ENCODE measurements at places on chromosomes 4 and X.

- DNase-seq = peak; percentile 36
These were observed 651 bp downstream of the NXT2 start for GRCh38 chrX:109537324-109537665.

GRCh38 chr4:2263926-2264321 is 2.0 kb upstream of the MXD4 start:
- DNase-seq = peak; percentile 58

DNA sequence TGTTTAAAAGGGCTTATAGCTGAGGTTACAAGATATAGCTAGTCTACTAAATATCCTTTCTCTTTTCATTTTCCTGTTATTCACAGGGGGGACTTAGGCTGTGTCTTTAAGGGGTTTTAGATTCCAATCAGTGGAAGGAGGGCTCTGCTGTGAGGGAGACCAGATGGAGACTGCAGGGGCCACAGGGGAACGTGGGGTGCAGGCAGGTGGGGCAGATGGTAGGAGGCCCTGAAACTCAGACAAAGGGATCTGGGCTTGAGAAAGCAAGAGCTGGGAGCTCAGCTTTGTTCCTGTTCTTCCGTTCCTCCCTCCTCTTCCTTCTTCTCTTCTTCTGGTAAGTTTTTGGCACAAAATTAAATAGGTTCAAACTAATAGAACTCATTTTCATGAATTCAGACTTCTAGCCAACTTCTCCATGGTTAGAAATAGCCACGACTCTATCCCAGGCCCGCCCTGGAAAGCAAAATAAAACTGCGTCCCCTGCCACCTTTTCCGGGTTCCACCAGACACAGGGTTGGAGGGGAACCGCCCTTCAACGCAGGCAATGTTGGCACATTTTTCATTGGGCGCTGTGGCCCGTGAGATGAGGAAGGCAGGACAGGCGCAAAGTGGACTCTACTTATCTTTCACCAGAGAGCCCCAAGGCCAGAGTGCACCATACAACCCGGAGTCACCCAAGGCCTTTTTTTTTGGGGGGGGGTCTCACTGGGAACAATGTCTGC is 3.5 kb upstream of the TMSB4X start:
- no peak for DNase-seq

DNA sequence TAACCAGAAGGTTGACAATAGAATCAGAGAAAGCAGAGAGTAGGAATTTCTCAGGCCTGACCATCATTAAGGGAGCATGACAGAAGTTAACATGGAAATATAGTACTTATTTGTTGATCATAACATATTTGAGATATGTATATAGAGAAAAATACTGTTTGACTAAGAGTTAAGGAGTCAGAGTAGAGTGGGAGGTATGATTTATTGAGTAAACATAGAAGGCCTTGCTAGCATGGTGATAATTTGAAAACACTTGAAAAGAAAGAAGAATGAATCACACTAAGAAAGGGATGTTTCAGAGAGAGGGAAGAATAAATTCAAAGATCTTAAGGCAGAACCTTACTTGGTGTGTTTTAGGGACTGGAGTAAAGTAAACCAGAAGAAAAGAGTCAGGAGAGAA is 437.2 kb upstream of the TECRL start:
- no peak for DNase-seq

GRCh38 chr4:88178626-88179231 is 20.3 kb upstream of the ABCG2 start:
- DNase-seq = no peak

DNA sequence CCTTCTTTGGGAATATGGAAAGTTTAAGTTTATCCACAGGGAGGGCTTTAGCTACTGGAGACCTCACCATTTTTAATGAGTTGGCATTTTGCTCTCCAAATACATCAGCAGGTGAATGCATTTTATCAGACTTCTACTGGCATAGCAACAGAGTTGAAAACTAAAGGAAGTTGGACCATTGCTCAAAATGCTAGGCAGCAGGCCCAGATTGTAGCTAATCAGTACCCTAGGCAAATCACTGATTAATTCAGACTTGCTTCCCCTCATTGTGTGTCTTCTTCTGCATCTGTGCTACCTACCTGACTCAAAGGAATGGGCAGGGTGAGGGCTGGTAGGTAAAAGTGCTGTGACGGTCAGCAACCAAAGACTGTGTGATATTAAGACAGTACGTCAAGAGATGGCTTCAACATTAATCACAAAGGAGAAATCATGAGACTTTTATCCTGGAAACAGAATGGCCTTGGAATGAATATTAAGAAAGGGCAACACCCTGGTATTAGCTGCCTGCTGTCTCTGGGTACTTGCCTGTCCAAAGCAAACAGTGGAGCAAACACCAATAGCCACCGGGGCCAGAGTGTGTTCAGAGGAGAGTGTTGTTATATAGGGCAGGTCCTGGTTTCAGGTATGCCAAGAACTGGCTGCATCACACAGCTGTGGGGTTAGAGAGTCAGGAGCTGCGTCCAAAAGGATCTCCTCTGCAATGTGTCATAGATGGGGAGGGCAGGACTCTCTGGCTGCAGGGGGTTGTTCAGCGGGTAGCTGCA is 17.1 kb upstream of the SMIM20 start:
- no peak for DNase-seq

- DNase-seq = no peak
These were observed 748.6 kb downstream of the STPG2 start for GRCh38 chr4:97394653-97395052.

GRCh38 chr4:181301735-181302710 is 941.2 kb upstream of the TENM3 start:
- DNase-seq = peak; percentile 49

DNA sequence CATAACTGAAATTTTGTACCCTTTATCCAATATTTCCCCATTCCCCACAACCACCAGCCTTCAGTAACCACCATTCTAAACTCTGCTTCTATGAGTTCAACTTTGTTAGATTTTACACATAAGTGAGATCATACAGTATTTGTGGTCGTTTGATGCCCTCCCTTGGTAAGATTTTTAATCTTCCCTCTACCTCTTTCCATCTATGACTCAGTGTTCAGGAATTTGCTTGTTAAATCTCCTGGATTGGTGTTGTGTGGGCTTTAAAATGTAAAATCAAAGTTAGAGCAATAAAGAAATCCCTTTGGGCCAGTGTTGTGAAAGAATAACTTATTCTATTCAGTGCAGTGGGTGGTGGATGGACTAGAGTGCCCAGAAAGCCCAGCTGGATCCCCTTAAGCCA is 37.4 kb downstream of the SLC16A2 start:
- no peak for DNase-seq

- DNase-seq = no peak
These were observed 5.1 kb downstream of the NUDT9 start for GRCh38 chr4:87427518-87427868.

DNA sequence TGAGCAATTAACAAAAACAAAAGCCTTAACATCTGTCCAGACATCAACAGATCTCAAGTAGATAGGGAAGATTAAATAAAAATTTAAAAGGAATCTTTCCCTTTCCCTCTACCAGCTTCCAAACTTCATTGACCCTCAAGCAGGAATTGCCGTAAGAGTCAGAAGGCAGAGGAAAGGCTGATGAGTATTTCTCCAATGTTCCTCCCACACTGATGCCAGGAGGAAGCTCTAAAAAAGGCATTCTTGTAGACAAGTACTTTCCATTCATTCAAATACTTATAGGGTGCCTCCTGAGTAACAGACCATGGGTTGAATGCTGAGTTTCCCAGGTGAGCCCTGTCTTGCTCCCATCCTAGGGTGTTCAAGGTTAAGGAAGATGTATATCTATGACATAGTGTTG is 151.6 kb upstream of the GPC4 start:
- DNase-seq = no peak

GRCh38 chrX:38660395-38661102 is 99.2 kb downstream of the TSPAN7 start:
- DNase-seq = no peak

DNA sequence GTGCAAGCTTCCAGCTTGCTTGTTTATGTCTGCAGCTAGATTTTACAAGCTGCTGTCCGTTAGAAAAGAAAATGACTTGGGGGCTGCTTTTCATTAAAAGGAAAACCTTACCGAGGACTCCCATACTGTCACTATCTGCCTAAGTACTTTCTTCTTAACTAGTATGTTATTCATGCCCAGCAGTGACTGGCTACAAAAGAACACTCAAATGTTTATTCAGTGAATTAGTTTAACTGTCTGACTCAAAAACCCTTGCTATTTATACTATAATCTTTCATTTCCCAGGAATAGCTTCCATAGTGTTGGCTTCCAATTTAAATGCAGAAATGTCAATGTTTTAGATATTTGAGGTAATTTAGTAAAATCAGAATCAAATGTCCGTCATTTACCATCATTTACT is 164.9 kb downstream of the DTHD1 start:
- DNase-seq = no peak

- no peak for DNase-seq
These were observed 922.1 kb downstream of the RAB28 start for GRCh38 chr4:12562021-12562420.

GRCh38 chr4:48033825-48034413 is 17.3 kb downstream of the NIPAL1 start:
- peak; percentile 3 for DNase-seq

DNA sequence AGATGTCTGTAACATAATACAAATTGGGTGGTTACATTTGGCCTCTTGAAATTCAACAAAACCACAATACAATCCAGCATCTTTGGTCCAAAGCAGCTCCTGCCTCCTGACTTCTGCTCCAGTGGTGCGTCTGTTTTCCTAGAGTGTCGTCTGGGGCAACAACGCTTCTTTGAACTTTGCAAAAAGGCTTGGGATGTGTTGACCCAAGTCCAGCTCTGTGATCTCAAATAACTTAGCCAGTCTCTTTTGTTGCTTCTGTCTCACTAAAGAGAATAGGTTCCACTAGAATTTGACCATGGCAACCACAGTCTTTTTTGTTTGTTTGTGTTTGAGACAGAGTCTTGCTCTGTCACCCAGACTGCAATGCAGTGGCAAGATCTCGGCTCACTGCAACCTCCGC is 324.0 kb downstream of the DHRSX start:
- no peak for DNase-seq

DNA sequence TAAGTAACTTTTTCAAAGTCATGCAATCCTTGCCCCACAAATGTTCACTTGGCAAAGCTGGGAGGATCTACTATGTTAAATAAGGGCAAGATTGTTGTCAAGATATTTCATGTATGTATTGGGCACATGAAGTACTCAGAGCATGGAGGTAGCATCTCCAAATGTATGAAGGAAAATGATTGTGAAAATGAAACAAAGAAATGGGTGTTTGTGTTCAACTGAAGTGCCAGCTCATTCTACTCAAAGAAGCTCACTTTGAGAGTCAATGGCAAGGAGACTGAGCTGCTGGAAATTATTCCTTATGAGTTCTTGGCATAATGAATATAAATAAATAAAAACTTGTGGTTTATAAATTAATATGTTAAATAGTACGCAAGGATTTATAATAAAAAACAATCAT is 124.5 kb upstream of the ARSJ start:
- DNase-seq = no peak

- peak; percentile 40 for DNase-seq
These were observed 82.0 kb upstream of the CLDN34 start for GRCh38 chrX:9885150-9885549.

DNA sequence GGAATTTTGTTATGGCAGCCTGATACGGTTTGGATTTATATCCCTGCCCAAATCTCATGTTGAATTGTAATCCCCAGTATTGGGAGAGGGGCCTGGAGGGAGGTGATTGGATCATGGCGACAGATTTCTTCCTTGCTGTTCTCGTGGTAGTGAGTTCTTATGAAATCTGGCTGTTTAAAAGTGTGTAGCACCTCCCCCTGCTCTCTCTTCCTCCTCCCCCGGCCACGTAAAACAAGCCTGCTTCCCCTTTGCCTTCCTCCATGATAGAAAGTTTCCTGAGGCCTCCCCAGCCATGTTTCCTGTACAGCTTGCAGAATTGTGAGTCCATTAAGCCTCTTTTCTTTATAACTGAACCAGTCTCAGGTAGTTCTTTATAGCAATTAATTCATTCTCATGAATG is 37.9 kb downstream of the SUPT20HL2 start:
- DNase-seq = no peak

GRCh38 chr4:185534866-185535611 is at the start of gene PDLIM3:
TSS of gene PDLIM3 (minus strand) at chr4:185535507. CDS start at chr4:185535434, 73 bp downstream.
- DNase-seq = peak; percentile 41

- DNase-seq = no peak
These were observed 9.4 kb downstream of the TMEM271 start for GRCh38 chr4:566508-567295.

- DNase-seq = peak; percentile 25
These were observed 154.7 kb downstream of the BEND2 start for GRCh38 chrX:18065956-18066355.

DNA sequence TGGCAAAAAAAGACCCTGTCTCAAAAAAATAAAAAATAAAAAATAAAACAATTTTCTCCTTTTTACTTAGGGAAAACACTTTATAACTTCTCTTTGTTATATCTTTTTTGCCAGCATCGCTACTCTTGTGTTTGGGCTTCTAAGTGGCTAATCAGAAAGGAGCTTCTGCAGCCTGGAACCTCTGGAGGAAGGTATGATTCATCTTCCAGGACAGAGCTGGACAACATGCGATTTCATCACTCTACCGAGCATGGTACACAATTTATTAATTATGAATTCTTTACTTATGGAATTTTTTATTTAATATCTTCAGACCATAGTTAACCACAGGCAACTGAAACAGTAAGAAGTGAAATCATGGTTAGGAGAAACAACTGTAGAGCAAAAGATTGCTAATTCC is 1254.3 kb upstream of the AGA start:
- DNase-seq = no peak

DNA sequence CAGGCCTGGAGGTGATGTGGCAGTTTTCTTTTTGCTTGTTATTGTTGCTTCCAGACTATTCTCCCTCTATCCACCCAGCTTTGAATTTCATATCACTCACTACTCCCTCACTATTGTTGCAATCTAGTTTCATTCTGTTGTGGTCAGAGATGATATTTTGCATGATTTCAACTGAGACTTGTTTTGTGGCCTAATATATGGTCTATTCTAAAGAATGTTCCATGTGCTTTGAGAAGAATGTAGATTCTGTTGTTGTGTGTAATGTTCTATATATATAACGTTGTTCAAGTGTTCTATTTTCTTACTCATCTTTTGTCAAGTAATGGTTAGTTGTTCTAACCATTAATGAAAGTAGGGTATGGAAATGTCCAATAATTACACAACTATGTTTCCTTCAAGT is 59.0 kb downstream of the THOC2 start:
- no peak for DNase-seq

DNA sequence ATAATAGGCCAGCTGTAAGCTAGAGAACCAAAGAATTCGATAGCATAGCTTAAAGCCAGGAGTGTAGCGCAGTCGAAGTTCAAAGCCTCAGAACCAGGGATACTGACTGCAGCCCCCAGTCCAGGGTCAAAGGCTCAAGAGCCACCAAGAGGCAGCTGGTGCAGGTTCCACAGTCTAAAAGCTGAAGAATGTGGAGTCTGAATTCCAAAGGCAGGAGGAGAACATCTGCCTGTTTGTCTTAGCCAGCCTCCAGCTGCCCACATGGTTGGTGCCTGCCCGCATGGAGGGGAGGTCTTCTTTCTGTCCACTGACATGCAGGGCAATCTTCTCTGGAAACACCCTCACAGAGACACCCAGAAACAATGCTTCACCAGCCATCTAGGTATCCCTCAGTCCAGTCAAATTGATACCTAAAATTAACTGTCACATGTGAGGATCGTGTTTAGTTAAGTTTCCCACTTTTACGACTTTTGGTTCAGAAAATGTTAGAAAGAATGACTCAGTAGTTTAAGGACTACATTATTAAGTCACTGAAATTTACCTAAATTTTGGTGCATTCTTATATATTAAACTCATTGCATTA is 52.8 kb upstream of the RHOH start:
- no peak for DNase-seq
